ENCODE measurements at places on chromosomes 11 and 22. TPM values are rescaled to one million over a fixed set of nuclear protein-coding genes. Genes with fewer than 3 reads are reported as not detected.

- DNase-seq = no peak
These were observed 7.5 kb upstream of the C11orf65 start for GRCh38 chr11:108474664-108475463.

DNA sequence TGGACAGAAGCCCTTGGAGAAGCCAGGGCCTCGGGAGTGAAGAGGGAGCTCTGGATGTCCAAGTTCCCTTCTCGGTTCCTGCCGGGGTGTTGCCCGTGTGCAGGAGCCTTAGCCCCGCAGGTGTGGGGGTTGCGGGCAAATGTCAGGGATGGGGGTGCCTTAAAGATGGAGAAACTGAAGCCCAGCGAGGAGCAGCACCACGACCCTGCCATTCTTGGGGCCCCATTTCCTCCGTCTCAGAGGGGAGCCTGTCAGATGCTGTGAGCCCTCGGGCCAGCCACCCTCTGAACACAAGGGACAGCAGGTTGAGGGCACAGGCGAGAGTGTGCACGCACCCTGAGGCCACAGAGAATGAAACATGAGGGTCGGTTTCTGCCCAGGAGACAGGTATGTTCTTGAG, 6.3 kb downstream of the OSBPL5 start:
- no peak for DNase-seq

- DNase-seq = peak; percentile 71
These were observed 34.0 kb downstream of the SIK3 start for GRCh38 chr11:117064275-117064674.

- no peak for DNase-seq
These were observed 5.9 kb downstream of the RNH1 start for GRCh38 chr11:501001-501682.

- DNase-seq = peak; percentile 95
These were observed 65.7 kb upstream of the NAV2 start for GRCh38 chr11:19646921-19647320.

- peak; percentile 18 for DNase-seq
These were observed 56.7 kb downstream of the AMBRA1 start for GRCh38 chr11:46537121-46537520.

- DNase-seq = no peak
These were observed 17.3 kb downstream of the MS4A6A start for GRCh38 chr11:60165538-60165937.

- DNase-seq = no peak
These were observed 5.3 kb downstream of the CD248 start for GRCh38 chr11:66311470-66311964.

DNA sequence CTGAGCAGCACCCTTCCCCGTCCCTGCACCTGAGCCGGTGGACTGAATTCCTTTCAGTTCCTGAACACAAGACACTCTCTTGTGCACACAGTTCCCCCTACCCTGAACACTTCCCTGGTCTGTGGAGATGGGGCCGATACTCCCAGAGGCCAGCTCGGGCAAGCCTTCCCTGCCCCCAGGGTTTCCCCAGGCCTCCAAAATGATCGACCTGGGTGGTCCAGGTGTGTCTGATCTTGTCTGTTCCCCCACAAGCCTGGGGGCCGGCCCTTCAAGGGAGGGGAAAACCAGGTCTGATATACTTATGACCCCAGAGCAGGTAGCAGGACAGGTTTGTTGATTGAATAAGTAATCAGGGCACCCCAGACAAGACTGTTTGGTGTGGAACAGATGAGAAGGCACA, 40.7 kb upstream of the KLHL35 start:
- DNase-seq = no peak

DNA sequence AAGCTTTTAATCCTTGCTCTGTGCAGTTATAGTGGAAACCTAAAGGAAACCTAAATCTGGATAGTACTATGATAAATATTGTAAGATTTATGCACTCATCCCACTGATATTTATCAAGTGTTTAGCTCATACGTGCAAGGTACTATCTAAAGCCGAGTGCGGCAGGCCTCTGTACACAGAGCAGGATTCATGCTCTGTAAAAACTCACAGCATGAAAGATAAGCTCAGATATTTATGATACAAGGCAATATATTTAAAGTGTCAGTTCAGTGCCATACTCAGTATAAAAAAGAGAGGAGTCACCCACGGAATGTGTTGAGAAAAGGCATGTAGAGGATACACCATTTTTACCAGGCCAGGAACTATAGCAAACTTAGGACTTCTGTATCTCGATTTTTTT, 66.2 kb downstream of the MAML2 start:
- no peak for DNase-seq

DNA sequence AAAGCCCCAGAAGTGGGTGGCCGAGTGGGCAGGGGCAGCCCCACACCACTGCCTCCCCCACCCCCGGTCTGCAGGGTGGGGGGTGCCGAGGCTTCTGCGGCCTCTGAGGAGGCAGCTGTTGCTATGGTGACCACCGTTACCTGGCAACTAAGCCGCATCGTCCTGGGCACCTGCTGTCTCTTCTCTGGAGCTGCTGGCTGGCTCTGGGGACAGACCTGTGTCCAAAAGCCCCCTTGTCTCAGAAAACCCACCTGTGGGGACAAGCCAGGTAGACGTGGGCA, 79.9 kb upstream of the PRR5 start:
- DNase-seq = no peak

- DNase-seq = no peak
These were observed 408.0 kb downstream of the SHANK2 start for GRCh38 chr11:70844387-70844786.

DNA sequence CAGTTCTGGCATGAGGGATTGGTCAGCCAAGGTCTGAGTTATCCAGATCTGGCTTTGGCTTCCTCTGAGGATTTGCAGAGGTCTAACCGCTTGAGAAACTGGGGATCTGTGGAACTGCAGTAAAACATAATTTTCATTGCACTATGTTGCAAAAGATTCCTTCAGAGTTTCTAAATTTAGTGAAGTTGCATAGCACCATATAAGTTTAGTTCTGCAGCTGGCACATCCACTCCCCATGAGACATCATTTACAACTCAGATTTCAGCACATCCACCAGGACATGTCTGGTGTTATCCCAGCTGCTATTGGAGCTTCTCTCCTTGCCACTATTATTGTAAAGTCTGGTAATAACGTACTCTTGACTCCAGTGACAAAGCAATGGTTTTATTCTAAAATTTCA, 181.5 kb downstream of the CWF19L2 start:
- DNase-seq = no peak

DNA sequence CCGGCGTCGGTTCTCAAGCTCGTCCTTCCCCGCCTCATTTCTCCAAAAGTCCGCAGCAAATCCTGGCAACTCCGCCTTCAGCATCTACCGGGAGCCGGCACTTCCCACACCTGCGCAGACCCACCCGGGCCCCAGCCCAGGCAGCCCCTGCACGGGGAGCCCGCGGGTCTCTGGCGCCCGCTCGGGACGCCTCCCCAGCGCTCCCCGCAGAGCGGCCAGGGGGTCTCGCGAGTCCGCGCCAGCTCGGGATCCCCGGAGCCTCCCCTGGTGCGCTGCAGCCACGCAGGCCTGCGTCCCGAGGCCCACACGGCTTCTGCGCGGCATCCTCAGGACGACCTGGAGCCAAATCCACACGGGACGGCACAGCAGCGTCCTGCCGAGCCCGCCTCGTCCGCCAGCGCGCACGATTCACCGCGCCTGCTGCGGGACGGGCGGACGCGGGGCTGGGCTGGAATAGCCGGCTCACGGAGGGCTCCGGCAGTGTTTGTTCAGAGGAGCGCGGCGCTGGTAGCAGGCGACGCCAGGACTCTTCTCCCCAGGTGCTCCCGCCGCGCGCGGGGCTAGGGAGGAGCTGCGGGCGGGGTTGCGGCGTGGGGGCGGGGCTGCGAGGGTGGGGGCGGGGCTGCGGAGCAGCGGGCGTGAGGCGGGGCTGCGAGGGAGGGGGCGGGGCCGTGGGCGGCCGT, 816 bp upstream of the PHRF1 start:
- no peak for DNase-seq

GRCh38 chr11:67255353-67255752, 10.9 kb upstream of the GRK2 start:
- no peak for DNase-seq

The VWA5A gene
- 22.3 TPM for total RNA-seq

The KCNQ1 gene
- total RNA-seq = not detected

The EIF3M gene
- total RNA-seq = 138 TPM

The TRIM49D1 gene
- not detected for total RNA-seq

The TENM4 gene
- 48.4 TPM for total RNA-seq

The HBG2 gene
- total RNA-seq = not detected

Measured in fibroblast of lung (primary cell).